ENCODE measurements at places on chromosomes 16 and 17. TPM values are rescaled to one million over a fixed set of nuclear protein-coding genes. Genes with fewer than 3 reads are reported as not detected.

The SHISA6 gene
- total RNA-seq: not detected

The IRX6 gene
- total RNA-seq: not detected

The NUPR1 gene
- not detected for total RNA-seq

GRCh38 chr16:89290887-89291286 lies 73.4 kb downstream of the ZNF778 start:
- DNase-seq: no peak

DNA sequence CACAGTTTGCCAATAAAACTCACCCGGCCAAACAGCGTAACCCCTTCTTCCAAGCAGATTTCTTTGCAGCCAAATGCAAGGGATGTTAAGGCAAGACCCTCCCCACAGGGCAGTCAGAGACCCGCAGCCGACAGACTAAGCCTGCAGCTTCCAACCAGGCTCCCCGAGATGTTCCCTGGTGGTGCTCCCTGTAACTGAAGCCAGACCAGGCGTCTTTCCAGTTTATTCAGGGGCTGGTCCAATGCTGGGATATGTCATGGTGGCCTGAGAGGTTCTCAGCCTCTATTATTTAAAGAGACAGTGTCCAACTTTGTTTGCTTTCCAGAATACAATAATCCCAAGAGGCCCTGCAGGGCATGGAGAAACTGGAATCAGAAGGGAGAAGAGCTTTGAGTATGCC lies at the start of gene PMP22:
Gene PMP22 (minus strand): TSS at position 196 of the 400 bp plus-strand sequence. CDS start 4,599 bp downstream, outside the sequence.
- DNase-seq: no peak

DNA sequence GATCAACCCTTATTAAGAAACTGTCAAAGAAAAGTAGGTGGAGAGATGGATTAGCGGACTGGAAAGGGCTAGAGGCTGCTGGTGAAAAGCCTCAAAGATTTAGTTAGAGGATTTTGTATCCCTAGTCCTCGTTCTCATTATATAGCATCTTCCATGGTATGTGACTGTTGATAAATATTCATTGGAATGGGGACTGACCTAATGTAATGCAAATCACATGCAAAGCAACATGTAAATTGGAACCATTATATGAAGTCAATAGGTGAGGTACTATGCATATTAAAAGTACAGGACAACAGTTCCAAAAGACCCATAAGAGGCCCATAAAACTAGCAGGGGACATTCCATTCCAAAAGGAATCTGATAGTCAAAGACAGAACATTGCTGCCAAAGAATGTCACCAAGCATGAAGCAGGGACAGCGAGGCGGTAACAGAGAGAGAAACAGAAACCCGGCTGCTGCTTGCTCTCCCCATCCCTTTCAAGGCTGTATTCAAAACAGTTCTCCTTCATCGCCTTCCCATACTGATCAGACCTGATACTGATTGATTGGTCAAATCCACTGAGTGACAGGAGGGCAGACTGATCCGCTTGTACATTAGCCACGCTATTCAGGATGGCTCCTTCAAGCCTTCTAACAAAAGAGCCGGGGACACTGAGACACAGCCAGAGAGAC lies 44.5 kb downstream of the SOX9 start:
- DNase-seq: no peak
